CD4-positive, alpha-beta T cell treated with Interleukin-17A for 1 hour (primary cell): ENCODE measurements at places on chromosomes 4 and X.
A peak's percentile ranks its signal among the peaks of the same experiment; 100 is the strongest.

- DNase-seq: no peak
Observed at GRCh38 chr4:89295415-89295927, 12.1 kb downstream of the GPRIN3 start.

- no peak for DNase-seq
Observed at GRCh38 chr4:85823295-85823694, 348.3 kb downstream of the ARHGAP24 start.

DNA sequence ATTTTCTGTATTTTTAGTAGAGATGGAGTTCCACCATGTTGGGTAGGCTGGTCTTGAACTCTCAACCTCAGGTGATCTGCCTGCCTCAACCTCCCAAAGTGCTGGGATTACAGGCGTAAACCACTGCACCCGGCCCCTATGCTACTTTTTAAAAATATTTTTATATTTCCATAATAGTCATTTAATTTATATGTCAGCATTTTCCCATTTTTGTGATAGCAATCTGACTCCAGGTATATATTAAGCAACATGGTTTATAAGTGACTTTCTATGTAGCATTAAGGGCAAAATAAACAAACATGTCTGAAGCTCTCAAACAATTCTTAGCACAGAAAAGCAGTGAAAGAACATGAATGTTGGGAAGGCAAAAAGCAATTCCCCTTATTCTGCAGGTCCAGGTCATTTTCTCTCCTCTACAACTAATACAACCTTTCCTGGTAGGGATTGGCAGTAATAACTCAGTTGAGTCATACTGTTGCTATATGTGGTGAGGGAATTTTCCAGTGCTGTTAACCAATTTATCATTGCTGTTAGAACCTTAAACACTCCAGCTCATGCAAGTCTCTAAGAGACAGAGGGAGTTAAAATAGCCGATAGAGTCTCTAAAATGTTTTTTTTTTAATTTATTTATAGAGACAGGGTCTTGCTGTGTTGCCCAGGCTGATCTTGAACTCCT is 24.0 kb downstream of the SMIM14 start:
- no peak for DNase-seq

GRCh38 chrX:72245461-72246089 is 6.7 kb upstream of the ERCC6L start:
- DNase-seq: peak; percentile 38
